Mesenteric fat pad (tissue), 1 donor: ENCODE measurements at places on chromosomes 7 and 10.

- DNase-seq = no peak
These were observed 59.2 kb downstream of the HK1 start for GRCh38 chr10:69337296-69338132.

GRCh38 chr10:100878291-100878910 is 34.4 kb upstream of the SLF2 start:
- DNase-seq = no peak

DNA sequence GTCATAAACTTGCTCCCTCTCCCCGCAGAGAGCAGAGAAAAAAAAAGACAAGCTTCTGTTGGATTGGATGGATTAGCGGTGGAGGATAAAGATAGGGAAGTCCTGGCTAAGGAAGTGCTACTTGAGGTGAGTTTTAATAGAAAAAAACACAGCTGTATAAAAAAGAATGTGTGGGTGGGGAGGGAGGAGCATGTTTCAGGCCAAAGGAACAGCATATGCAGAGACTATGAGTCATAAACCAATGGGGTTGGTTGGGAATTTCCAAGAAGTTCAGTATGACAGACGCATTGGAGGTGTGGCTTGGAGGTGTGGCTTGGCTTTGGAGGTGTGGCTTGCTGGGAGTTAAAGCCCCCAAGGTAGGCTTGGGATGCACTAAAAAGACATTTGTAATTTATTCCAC is 103.0 kb upstream of the LSM8 start:
- no peak for DNase-seq

DNA sequence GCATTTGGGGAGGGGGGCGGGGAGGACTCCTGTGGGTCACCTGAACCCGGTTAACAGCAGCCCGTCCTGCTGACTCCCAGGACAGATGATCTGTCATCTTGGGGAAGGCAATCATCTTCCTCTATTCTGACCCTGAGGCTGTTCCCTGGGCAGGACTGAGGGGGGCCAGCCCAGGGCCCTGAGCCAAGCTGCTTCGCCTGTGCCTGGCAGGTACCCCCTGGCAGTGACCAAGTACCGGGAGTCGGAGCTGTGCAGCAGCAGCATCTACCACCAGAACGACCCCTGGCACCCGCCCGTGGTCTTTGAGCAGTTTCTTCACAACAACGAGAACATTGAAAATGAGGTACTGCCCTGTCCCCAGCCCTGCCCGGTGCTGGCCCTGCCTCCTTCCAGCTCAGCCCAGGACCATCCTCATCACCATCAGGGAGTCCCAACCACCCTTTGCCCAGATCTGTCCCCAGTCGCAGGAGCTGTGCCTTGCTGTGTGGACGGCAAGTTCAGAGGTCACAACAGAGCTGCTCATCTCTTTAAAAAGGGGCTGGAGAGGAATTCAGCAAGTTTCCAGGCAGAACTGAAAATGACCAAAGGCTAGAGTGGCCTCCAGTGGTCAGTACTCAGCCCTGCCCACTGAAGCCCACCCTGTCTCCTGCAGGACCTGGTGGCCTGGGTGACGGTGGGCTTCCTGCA is 8.1 kb downstream of the AOC1 start:
- peak; percentile 87 for DNase-seq

DNA sequence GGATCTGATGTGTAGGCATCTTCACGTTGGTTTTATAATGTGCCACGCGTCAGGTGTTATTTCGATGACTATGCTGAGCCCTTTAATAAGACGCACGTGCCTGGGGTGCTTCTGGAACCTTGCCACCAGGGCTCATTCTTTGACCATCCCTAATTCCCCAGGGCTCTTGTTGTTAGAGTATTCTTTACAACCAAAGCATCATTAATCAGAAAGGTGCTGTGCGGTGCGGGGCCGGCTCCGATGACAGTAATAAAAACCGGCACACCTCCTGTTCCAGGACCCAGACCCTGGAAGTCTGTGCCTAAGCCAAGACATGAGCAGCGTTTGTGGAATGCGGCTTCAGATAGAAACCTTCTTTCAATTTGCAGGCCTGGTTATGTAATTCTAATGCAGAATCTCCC is 58.4 kb downstream of the MGMT start:
- DNase-seq = no peak

DNA sequence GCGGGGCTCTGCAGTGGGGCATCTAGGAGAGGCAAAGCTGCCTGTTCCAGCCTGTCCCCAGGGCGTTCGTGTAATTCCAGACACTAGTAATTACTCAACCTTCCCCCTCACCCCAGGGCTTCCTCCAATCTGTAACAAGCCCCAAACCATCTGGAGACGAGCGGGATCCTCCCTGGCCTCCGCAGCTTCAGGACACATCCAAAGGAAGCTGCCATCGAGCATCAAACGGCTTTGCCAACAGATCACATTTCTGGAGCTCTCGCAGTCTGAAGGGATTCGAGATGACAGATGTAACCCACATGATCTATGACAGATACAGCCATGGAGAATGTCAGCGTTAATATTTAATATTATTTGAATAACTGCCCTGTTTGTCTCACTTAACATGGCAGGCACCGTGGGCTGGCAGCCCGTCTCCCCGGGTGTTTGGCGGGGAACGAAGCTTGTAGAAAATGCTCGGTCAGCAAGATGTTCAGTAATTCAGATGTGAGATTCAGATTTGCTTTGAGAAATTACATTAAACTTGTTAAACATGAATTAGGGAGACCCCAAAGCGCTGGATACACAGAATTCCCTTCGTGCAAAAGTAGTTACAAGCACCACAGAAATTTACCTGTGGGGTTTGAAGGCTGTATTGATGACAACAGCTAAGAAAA is 108.5 kb upstream of the C7orf33 start:
- DNase-seq = peak; percentile 67

GRCh38 chr7:68425377-68425776 is 1172.9 kb upstream of the AUTS2 start:
- DNase-seq = peak; percentile 51

GRCh38 chr7:584122-584465 is 64.4 kb upstream of the PDGFA start:
- DNase-seq = no peak

GRCh38 chr10:88164471-88164870 is 301.0 kb downstream of the PTEN start:
- DNase-seq = no peak

DNA sequence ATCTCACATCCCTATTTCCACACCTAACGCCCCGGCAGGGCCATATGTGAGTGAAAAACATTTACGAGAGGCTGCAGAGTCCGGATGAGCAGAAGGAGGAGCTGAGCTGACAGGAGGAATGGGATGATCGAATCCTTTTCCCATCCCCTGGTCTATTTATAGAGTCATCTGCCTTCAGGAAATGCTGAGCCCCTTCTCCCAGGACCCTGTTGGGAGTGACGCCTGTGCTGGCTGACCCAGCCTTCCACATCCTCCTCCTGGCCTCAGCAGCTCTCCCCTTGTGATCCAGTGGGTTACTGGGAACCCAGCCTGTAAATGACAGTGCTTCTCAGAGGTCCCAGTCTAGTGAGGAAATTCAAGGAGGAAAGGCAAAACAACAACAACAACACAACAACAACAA is 16.6 kb downstream of the DENND2A start:
- no peak for DNase-seq

DNA sequence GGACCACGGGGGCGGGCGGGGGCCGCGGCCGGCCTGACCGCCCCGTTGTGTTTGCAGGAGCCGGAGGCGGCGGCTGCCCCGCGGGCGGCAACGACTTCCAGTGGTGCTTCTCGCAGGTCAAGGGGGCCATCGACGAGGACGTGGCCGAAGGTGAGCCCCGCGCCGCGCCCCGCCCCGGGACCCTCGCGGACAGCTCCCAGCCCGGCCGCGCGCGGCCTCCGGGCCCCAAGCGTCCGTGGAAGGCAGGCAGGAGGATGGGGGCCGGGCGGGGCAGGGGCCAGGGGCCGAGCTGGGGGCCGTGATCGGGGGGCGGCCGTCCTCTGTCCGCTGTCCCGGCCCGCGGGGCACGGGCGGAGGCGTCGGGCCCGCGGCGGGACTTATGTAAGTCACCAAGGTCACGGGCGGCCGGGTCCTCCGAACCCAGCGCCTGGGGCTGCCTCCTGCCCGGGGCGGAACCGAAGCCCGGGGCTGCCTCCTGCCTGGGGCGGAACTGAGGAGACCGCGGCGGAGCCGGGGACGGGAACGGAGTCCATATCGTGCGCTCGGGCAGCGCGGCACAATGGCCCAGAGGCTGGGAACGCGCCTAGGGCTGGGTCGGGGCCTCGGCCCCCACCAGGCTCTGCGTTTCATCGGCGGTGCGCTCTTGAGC is 497 bp downstream of the PPP2R2D start:
- peak; percentile 94 for DNase-seq

- peak; percentile 90 for DNase-seq
These were observed 49.6 kb upstream of the SMNDC1 start for GRCh38 chr10:110354322-110354766.

DNA sequence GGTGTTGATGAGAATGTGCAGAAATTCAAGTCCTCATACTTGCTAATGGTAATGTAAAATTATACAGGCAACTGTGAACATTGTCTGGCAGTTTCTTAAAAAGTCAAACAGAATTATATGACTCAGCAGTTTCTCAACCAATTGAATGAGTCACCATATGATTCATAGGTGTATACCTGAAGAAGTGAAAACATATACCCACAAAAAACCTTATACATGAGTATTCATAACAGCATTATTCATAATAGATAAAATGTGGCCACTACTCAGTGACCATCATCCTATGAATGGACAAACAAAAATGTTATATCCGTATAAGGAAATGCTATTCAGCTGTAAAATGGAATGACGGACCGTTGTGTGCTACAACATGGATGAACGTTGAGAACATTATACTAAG is 253.5 kb downstream of the MALRD1 start:
- DNase-seq = no peak

GRCh38 chr7:115827305-115828045 is 203.1 kb downstream of the TFEC start:
- no peak for DNase-seq

- no peak for DNase-seq
These were observed 166.2 kb downstream of the CHCHD3 start for GRCh38 chr7:132915647-132916046.

DNA sequence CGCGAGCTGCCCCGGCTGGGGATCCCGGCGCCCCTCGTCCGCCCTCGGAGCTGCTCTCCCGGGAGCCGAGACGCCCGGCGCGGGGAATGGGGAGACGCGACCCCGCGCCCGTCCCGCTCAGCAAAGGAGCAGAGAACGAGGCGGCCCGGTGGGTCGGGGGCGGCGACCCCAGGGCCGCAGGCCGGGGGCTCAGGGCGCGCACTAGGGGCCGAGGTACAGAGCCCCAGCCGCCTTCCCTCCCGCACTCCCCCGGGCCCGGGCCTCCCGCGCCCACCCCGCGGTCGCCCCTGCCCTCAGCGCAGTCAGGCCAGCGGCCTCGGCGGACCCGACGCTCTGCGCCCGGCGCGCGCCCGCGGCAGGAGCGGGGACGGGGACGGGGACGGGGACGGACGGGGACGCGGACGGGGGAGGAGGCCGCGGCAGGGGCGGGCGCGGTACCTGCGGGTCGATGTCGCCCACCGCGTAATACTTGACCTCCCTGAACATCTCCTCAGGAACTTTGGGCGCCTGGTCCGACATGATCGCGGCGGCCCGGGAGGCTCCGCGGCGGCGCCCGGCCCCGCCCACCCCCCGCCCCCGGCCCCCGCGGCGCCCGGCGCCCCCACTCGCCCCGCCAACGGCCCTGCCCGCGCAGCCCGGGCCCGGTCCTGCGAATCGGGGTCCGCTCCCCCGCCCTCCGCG is 373 bp downstream of the PAXIP1 start:
- DNase-seq = no peak

DNA sequence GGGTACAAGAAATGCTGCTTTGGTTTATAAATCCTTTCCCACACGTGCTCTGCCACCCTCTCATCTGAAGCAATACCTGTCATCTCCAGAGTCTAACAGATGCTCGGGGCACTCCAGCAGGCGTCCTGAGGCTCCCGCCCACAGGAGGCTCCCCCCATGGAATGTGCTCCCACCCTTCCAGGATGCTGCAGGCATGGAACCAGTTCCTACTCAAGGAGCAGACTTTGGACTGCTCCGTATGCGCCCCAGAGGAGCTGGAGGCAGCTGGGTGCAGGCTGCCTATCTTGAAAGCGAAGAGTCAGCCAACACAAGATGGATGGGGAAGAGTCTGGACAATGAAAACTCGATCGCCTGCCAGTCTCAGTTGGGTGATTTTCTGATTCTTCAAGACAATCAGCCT is 75.4 kb downstream of the VOPP1 start:
- no peak for DNase-seq

GRCh38 chr7:122492007-122492406 is 187.5 kb upstream of the FEZF1 start:
- DNase-seq = no peak

DNA sequence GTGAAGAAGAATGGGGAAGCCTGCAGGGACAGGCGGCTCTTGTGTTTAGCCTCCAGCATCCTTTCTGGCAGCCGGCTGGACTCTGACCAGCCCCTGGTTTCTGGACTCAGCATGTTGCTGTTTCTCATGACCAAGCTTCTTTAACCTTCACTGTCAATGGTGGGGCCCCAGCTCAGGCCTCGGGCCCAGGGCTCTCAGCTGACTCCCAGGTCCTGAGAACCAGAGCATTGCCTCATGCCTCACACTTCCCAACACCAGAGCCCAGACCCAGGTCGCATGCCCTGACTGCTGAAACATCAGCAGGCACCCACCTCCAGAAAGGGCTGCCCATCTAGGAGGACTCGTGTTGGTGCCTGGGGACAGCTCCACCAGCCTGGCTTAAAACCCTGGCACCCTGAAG is 34.8 kb upstream of the FGFR2 start:
- DNase-seq = peak; percentile 82

- no peak for DNase-seq
These were observed 73.8 kb downstream of the RGS10 start for GRCh38 chr10:119468542-119469324.

DNA sequence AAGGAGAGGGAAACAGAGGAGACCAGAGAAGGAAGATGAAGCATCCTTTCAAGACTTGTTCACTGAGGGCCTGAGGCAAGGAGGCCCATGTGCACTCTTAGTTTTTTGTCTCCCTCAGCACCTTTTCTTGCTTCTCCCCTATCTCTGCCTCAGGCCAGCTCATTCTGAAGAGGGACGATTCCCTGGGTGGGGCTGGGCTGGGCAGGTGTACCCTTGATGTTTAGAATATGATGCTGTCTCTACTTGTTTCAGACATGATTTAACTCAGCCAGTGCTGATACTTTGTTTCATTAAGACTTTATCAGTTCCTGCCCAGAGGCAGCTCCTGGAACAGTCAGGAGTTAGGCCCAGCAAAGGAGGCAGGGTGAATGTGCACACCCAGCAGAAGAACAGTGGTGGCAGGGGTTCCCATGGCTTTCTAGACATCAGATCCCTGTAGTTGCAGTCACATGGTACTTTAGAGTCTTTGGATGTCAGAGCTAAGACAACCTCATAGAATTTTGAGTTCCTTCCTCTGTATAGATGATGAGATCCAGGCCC is 3.4 kb downstream of the PRXL2A start:
- no peak for DNase-seq

- no peak for DNase-seq
These were observed 142.1 kb upstream of the LANCL2 start for GRCh38 chr7:55223023-55223422.
